ENCODE measurements at places on chromosomes 5 and 9.

DNA sequence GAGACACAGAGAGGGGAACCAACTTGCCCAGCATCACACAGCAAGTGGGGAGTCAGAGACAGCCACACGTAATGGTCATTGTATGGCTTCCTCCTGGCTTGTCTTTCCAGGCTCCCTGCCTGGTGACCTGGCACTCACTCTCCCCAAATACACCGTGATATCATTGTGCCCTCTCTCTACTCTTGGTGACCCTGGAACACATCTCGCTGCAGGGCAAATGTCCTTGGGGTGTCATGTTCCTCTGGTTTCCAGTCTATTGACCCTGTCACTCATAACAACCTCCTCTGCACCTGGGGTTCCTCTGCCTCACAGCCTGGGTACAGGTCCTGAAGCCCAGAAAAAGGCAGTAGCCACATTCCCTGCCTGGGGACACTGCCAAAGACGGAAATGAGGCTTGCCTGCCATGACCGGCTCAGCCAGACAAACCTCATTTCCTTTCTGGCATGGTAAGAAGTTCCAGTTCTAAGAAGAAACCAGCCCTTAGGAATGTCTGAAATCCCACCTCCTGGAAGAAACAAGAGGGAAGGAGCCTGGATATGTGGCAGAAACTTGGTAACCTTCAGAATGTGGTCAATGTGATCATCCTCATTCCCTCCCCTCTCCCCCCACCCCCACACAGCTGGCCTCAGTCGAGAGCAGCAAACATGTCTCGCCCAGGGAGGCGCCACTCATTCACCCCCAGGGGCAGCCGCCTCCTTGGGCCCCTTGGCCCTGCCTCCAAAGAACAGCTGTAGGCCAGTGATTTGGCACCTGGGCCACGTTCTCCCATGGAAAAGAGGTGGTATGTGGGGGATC is 30.6 kb upstream of the SMU1 start:
- peak; percentile 64 for DNase-seq

DNA sequence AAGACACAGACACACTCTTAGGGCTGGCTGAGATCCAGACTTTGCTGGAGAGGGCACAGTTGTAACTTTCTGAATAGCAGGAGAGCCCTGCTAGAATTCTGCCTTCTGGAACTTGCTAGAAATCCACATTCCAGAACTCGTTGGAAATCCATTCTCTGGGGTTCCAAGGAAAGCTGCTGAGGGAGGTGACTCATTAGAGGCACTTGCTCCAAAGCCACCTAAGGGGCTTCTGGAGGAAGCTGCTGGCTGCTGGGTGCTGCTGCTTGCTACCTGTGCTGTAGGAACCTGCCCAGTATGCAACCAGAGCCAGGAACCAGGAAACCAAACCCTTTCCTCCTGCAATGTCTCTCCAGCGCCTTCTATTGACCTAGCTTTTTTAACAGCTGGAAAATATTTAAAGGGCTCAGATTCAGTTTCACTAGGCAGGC is 4.1 kb upstream of the TLE4 start:
- no peak for DNase-seq

DNA sequence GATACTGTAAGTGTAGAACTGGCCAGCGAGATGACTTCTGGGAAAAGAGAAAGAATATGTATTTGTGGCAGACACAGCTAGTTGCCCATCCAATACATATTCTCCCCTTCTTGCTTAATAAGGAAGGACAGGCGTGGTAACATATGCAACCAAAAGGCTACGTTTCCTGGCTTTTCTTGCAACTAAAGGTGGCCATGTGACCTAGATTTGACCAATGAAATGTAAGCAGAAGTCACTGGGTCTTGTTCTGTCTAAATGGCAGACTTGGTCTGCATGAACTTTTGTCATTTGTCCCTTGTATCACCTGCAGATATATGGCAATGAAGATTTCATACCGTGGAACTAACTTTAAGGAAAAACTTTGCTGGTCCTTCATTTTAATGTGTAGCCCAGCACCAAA is 183.8 kb downstream of the CDH12 start:
- DNase-seq, result no peak

GRCh38 chr9:35579130-35579529 is 25.9 kb upstream of the TESK1 start:
- no peak for DNase-seq

DNA sequence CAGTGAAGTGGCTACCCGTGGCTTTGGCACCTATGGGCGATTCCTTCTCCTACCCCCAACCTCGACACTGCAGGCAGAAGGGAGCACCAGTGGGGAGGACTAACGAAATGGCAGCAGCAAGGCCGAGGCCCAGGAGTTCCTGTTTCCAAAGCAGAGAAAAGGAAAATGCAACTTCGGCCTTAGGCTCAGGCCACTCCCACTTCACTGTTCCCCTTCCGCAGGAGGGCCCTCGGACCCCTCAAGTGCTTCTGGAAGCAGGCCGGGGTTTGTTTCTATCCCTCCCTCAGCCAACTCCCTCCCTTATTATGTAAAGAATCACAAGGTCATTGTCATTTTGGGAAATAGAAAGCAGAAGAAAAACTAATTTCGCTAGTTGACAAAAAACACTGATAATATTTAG is 36.4 kb upstream of the NKX2-5 start:
- no peak for DNase-seq

GRCh38 chr9:136728080-136728547 is 14.6 kb downstream of the LCN10 start:
- peak; percentile 67 for DNase-seq

DNA sequence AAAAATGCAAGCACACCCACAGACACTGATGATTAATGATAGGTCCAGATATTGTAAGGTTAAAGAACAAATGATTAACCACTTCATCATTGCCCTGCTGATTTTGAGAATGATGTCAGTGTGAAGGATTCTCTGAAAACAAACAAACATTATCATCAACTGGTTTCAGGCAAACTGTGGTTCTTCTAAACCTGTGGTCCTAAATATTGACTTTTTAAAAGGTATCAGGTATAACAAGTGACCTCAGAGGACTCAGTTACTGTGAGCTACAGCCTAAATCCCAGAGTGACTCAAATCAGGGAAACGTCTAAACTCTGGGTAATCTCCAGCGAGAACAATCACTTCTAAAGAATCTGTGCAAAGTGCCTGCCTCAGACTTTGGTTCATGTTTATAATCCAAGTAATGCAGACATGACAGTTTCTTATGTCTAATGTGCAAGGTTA is 172.3 kb upstream of the CDH6 start:
- DNase-seq, result no peak

GRCh38 chr9:6564360-6564759 is 81.2 kb downstream of the GLDC start:
- DNase-seq, result peak; percentile 71

- peak; percentile 68 for DNase-seq
These were observed 47.2 kb upstream of the TTC23L start for GRCh38 chr5:34791761-34792244.

- DNase-seq, result no peak
These were observed 11.7 kb downstream of the RICTOR start for GRCh38 chr5:39062530-39062929.

DNA sequence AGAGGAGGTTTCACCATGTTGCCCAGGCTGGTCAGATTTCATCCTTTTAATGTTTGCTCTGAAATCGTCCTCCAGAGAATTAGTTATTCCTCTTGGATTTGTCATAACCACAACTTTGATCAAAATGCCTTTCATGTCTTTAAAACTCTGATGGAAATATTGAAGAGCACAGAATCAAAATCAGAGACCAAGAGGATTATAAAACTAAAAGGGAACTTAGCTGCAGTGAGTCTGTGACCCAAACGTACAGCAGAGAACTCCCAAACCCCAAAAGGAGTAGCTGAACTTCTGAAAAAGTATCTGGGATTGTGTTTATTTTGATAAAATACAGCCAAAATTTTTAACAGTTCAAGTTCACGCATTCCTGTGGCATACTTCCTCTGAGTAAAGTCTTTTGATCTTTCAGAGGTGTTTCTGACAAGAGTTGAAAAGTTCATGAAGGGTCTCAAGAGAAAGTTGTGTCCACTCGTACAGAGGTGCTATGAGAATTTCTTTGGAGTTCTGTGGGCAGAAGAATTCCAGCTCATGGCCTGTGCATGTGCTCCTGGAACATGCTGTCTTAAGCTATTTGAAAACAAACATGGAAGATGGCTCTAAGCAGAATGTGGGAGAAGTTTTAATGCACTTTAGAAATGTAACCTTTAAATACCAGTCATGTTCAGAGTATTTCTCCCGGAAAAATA is 124.0 kb downstream of the ESM1 start:
- no peak for DNase-seq

GRCh38 chr5:137303509-137303908 is 195.6 kb downstream of the SPOCK1 start:
- DNase-seq, result no peak

DNA sequence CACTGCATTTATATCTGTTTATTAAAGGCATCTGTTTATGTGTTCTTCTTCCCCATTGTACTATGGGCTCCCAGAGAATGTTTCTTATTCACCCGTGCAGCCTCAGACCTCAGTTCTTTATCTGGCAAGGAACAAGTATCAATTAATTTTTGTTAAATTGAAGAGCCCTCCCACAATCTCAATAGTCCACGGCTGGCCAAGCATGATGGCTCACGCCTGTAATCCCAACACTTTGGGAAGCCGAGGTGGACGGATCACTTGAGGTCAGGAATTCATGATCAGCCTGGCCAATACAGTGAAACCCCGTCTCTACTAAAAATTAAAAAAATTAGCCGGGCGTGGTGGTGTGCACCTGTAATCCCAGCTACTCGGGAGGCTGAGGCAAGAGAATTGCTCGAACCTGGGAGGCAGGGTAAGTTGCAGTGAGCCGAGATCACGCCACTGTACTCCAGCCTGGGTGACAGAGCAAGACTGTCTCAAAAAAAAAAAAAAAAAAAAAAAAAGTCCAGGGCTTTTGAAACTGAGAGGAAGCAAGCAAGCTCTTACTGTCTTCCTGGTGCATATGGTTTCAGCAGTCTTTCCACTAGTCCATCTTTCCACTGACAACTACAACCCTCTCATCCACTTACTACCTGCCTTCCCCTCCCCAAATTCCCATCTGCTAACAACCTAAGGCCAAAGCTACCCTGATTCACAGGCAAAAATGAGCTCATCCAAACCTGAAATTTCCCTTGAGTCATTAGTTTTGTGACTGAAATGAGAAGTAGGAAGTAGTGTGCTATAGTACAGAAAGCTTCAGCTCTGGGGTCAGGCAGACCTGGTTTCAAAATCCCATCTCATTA is 2.3 kb upstream of the HK3 start:
- no peak for DNase-seq

DNA sequence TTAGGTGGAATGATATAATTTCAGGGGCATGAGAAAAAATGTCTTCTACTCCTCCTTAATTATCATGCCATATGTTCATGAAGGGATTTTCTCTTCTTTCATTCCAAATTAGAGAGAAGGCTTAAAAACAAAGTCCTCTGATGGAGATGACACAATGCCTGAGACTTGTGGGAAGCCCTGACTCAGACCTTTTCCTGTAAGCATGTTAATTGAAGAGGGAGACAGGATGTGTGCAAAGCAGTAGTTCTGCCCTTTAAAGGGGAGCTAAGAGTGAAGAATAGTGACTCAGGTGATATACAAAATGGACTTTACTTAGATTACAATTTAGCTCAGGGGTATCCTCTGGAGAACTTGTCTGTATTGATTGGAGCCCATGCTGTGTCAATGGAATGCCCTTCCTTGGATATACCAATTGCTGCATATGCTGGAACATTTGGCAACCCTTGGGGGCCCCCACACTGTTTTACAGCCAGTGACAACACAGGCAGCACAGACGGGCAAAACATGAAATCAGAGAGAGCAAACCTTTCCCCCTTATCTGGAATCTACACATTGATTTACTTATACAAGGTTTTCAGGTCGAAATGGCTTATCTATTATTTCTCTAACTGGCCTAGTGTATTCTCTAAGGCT is 81.3 kb downstream of the IZUMO3 start:
- DNase-seq, result no peak

DNA sequence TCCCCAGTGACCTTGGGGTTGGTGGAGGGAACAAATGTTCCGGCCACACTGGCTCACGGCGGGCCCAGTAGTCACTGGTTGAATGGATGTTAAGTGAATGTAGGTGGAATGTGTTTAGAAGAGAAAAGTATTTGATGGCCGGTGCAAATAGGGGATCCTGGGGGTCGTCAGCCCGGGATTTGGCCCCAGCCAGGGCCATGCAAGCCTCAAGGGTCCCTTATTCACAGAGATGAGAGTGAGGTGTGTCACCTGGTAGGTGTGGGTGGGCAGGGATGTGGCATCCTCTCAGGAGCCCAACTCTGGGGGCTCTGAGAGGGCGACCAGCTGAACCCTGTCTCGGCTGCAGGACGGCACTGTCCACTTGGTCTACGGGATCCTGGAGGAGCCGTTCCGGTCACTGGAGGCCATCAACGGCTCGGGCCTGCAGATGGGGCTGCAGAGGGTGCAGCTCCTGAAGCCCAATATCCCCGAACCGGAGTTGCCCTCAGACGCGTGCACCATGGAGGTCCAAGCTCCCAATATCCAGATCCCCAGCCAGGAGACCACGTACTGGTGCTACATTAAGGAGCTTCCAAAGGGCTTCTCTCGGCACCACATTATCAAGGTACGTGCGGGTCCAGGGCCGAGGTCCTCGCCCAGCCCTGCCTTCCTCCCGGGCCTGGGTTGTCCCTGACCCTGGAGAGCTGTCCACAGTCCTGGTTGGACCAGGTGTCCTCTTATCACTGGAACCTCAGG is 5.9 kb downstream of the DBH start:
- no peak for DNase-seq

GRCh38 chr9:6106711-6107339 is 91.4 kb upstream of the RANBP6 start:
- no peak for DNase-seq

- DNase-seq, result no peak
These were observed 27.5 kb downstream of the ADRB2 start for GRCh38 chr5:148853868-148854267.

- no peak for DNase-seq
These were observed 52.0 kb upstream of the GDNF start for GRCh38 chr5:37891832-37892231.

DNA sequence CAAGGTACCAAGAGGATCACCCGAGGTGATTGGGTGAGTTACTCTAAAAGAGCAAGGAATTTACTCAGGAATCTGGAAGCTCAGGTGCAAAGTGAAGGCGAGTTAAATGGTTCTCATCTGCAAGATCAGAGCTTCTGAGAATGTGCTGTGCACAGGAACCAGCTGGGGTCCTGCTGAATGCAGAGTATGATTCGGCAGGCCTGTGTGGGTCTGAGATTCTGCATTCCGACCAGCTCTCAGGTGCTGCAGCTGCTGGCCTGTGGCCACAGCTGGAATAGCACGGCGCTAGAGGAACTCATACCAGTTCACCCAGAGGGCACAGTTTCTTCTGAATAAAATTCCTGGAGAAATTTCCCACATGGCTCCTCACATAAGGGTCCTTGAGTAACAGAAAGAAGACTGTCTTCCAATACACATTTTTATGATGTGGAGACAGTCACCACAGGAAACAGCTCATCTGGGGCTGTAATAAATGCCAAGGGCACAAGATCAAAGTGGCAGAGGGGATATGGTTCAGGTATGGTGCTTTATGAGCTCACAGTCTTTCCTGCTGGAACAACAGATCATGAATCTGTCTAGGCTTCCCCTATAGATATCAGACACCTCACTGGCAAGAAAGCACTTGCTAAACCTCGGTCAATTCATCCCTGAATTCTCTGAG is 83.9 kb downstream of the PTPN3 start:
- DNase-seq, result no peak

GRCh38 chr9:75001719-75002421 is 26.2 kb downstream of the CARNMT1 start:
- DNase-seq, result peak; percentile 67

GRCh38 chr5:82526540-82526939 is 248.4 kb upstream of the RPS23 start:
- DNase-seq, result no peak

Data from pulmonary artery endothelial cell (primary cell).